ENCODE measurements at places on chromosomes 13 and 19.

- no peak for DNase-seq
Measured at GRCh38 chr19:55962186-55962585, 14.6 kb downstream of the NLRP8 start.

- no peak for DNase-seq
Measured at GRCh38 chr19:33703821-33704220, 82.1 kb downstream of the CHST8 start.

DNA sequence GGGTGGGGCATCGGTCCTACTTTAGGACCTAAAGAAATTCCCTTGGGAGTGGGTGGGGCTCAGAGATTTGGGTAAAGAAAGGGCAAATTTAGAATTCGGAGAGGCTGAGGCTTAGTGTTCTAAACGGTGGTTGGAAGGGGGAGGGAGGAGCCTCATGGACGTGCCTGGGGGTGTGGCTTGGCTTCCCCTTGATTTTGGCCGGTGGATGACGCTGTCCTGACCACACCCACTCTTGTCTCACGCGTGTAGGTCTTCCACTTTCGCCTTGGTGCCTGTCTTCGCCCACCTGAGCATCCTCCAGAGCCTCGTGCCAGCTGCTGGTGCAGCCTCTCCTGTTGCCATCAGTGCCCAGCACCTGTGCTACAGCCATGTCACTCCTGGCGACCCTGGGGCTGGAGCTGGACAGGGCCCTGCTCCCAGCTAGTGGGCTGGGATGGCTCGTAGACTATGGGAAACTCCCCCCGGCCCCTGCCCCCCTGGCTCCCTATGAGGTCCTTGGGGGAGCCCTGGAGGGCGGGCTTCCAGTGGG, 1.2 kb upstream of the NUP62 start:
- DNase-seq, result no peak

DNA sequence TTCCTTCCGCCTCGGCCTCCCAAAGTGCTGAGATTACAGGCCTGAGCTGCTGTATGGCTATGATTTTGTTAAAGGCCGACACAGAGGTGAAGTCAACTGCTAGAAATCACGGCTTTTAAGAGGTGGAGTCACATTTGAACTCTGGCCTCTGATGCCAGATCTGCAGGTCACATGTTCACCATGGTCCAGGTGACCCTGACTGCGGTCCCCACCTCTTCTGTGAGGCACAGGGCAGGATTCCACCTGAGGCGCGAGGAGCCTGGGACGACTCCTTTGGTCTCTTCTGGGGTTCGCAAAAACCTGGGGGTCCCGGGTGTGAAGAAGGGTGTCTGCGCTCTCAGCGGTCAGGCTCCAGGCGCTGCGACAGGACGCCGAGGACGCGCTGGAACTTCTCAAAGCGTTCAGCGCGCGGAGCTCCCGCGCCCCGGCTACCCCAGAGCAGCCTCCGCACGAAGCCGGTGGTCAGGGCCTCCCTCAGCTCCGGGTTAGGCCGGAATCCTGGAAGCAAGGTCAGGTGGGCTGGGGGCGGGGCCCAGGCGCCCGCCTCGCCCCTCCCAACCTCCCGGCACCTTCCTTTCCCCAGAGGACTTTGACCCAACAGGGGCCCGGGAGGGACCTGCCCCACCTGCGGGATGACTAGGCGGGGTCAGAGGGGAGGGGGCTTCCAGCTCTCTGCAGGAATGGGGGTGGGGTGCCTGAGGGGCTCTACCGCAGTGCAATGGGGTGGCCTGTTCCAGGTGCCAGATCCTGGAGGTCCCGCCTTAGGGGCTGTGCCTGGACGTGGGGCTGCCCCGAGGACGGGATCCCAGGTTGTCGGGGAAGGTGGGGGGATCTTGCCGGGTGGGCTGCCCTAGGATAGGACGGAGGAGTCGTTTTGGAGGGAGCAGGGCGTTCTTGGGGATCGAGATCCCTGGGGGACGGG, 13.0 kb downstream of the TRIP10 start:
- DNase-seq, result no peak

DNA sequence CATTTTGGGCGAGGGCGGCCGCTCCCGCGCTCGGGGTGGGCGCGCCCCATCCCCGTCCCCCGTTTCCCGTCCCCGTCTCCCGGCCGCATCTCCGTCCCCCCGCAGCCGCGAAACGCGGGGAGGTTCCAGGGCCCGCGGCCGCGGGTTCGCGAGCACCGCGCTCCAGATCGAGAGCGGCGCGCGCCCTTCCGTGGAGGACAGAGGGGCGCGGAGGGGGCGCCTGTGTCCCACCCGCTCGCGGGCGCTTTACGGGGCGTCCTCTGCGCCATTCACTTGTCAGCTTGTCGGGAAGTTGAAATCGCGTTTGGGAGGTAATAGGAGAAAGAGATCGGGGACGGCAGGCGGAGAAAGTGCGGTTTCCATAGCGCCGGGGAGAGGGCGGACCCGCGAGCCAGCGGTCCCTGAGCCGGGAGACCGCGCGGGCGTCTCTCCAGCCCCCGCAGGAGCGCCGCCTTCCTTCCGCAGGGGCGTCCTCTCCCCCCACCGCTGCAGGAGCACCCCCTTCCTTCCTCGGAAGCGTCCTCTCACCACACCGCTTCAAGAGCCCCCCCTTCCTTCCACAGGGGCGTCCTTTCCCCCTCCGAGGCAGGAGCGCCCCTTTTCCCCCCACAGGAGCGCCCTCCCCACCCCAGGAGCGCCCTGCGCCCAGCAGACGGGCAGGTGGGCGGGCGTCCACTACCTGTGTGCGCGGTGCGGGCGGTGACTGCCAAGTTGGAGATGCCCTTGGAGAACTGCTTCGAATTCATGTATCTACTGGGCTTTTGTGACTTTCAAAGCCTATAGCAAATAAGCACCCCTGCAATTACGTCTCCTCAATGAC, 962 bp upstream of the IRS2 start:
- DNase-seq, result no peak

DNA sequence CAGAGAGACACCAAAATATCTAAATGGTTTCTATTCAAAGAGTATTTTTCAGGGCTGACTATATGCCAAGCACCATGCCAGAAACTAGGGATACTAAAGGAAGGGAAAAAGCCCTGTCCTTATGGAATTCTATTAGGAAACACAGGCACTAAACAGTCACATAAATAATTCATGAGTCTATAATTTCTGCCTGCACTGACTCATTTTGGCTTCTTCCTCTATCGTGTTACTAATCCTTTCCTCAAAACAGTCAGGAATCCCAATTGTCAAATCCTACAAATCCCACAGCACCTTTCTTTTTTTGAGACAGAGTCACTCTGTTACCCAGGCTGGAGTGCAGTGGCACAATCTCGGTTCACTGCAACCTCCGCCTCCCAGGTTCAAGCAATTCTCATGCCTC, 29.2 kb downstream of the XPO4 start:
- no peak for DNase-seq

DNA sequence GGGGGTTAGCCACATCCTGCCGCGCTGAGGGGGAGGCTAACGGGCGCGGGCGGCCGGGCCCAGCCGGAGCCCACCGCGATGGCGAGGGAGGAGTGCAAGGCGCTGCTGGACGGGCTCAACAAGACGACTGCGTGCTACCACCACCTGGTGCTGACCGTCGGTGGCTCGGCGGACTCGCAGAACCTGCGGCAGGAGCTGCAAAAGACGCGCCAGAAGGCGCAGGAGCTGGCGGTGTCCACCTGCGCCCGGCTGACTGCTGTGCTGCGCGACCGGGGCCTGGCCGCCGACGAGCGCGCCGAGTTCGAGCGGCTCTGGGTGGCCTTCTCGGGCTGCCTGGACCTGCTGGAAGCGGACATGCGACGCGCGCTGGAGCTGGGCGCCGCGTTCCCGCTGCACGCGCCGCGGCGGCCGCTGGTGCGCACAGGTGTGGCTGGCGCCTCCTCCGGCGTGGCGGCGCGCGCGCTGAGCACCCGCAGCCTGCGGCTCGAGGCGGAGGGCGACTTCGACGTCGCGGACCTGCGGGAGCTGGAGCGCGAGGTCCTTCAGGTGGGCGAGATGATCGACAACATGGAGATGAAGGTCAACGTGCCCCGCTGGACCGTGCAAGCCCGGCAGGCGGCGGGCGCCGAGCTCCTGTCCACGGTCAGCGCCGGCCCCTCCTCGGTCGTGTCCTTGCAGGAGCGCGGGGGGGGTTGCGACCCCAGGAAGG, 692 bp downstream of the RGS9BP start:
- DNase-seq, result no peak

GRCh38 chr13:51802631-51803418, 1.1 kb downstream of the DHRS12 start:
- no peak for DNase-seq

- DNase-seq, result no peak
Measured at GRCh38 chr19:43501661-43502418, 2.7 kb downstream of the PHLDB3 start.

- no peak for DNase-seq
Measured at GRCh38 chr13:97125810-97126738, 96.1 kb upstream of the MBNL2 start.

DNA sequence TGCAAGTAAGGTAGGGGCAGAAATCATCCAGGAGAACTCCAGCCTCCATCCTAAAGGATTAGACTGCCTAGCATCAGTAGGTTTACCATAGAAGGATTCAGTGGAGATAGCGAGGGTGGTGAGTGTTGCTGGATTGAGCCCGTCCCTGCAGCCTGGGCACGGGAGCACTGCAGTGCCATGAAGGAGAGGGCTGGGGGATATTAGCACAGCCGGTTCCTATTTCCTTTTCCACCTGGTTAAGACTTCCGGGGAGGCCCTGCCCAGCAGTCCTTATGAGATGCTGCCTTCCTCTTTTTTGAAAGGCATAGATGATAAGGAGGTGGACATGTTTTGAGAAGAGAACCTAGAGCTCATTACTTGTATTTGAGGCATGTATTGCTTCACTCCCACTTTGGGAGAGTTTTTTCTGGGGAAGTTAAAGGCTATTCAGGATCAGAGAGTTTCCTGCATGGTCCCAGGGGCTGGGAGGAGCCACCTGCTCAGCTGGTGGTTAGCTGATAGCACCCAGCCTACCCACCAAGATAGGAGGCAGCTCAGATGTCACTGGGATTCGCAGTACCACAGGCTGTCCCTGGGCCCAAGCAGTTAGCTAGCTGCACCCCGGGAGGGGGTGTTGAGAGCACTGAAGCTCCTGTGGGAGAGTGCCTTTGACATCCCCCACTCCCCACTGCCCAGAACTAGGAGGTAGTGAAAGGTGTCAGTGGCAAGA, 17.2 kb downstream of the ACTN4 start:
- DNase-seq, result no peak

DNA sequence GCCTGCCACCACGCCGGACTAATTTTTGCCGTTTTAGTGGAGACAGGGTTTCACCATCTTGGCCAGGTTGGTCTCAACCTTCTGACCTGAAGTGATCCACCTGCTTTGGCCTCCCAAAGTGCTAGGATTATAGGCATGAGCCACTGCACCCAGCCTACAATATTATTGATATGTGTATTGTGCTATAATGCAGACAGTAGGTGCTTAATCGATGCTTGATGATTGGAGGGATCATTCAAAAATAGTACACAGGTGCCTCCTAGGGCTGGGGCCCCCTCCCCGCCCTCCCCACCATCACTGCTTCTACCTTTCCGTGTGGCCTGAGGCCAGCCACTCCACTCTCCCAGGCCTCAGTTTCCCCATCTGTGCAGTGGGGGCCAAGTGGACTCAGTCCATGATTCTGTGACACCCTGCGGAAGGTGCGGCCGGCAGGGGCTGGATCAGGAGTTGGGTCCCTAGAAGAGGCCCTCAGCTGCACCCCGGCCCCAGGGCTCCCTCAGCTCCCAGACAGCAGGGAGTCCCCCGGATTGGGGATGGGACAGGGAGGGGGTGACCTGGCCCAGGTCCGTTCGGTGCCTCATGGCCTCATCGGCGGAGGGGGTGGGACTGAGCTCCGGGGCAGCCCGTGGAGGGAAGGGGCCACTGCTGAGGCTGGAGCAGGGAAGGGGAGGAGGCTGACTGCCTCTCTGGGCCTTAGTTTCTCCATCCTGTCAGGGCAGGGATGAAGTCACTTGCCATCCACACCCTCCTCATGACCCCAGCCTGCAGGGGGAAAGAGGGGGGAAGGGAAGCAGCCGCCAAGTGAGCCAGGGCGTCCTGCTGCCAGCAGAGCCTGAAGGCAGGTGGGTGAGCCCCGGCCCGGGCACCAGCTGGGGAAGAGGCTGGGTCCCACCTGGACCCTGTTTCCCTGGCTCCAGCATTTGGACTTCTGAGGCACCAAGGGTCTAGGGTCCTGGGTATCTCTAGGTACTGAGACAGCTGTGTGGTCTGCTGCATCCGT, 1.2 kb downstream of the ADAMTSL5 start:
- no peak for DNase-seq

GRCh38 chr19:57280962-57281400, 696 bp downstream of the ZNF460 start:
- DNase-seq, result no peak

GRCh38 chr19:4482721-4483364, 10.7 kb downstream of the HDGFL2 start:
- no peak for DNase-seq

- DNase-seq, result no peak
Measured at GRCh38 chr19:52138278-52138982, 1.3 kb downstream of the ZNF616 start.

- DNase-seq, result no peak
Measured at GRCh38 chr13:96273196-96273595, 183.3 kb downstream of the HS6ST3 start.

DNA sequence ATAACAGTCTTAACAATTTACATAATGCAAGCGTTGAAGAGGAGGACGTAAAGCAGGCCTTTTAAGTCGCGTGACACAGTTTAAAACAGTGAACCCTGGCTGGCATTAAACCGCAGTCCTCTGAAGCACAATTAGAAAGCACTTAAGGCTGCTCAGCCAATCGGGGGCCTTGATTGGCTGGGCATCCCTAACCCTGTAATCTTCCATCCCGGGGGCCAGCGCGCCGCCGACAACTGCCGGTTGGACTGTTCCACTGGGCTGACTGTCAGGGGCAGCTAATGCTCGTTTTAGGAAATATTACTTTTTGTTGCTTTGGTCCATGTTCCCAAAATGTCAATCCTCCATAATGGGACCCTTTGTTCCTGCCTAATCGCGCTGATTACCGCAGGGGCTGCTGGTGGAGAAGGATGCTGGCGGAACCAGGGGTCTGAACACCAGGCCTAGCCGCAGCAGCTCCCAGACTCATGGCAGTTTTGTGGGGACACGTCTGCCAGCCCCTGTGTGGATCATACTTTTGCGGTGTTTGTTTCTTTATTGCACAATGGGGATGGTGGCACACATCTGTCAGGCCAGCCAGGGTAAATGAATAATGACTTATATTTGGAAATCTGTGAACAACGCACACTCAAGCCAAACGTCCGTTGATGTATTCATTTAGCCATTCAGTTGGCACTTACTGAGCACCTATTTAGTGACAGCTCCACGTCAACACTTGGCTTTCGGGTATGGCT, 127.1 kb upstream of the SPACA7 start:
- DNase-seq, result no peak

- no peak for DNase-seq
Measured at GRCh38 chr19:7917267-7918061, 2.7 kb upstream of the SNAPC2 start.

DNA sequence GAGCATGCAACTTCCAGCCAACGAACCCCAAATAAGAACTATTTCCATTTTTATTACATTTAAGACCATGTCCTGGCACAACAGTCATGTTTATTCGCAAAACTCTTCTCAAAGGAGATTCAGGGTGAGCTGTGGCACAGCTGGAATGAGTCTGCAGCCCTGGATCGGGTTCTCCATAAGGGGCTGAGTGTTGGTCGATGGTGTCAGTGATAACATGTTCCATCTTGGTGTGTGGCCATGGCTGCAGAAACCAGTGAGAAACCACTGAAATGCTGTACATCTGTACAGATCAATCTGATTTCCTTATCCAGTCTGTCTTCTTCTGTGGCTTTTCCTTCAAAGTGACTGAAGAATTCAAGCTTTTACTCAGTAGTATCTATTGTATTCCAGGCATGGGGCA, 15.2 kb downstream of the FAM124A start:
- DNase-seq, result no peak

- no peak for DNase-seq
Measured at GRCh38 chr19:18776736-18777135, 14.4 kb downstream of the COMP start.

GRCh38 chr13:72920097-72920496, 138.2 kb downstream of the PIBF1 start:
- DNase-seq, result no peak

Measured in non-pigmented ciliary epithelial cell (primary cell).